Hematopoietic multipotent progenitor cell treated with erythropoietin and hydrocortisone succinate and interleukin-3 and kit ligand, for 6 days (in vitro differentiated cells): ENCODE measurements at places on chromosomes 12 and 14.

GRCh38 chr12:97109441-97109840 is 202.4 kb downstream of the NEDD1 start:
- no peak for DNase-seq

- DNase-seq = no peak
These were observed 384.1 kb downstream of the FOXG1 start for GRCh38 chr14:29150659-29151058.

DNA sequence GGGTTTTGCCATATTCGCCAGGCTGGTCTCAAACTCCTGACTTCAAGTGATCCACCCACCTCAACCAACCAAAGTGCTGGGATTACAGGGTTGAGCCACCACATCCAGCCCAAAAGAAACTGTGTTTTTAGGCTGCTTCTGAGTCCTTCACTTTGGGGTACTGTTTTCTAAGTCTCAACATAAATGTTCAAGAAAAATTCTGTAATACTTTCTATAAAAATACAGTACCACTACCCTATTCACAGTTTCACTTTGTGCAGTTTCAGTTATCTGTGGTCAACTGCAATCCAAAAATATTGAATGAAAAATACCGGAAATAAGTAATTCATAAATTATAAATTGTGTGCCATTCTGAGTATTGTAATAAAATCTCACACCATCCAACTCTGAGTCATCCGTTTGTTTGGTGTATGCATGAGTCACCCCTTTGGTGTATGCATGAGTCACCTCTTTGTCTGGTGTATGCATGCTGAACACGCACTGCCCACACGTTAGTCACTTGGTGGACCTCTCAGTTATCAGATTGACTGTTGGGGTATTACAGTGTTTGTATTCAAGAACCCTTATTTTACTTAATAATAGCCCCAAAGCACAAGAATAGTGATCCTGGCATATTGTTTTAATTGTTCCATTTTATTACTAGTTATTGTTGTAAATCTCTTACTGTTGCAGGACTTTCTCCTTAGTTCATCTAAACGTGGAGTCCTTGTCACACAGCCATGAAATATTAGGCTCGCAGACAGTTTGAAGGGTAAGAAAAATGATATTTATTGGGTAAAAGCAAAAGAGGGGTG is 190.2 kb downstream of the FSCB start:
- peak; percentile 18 for DNase-seq

DNA sequence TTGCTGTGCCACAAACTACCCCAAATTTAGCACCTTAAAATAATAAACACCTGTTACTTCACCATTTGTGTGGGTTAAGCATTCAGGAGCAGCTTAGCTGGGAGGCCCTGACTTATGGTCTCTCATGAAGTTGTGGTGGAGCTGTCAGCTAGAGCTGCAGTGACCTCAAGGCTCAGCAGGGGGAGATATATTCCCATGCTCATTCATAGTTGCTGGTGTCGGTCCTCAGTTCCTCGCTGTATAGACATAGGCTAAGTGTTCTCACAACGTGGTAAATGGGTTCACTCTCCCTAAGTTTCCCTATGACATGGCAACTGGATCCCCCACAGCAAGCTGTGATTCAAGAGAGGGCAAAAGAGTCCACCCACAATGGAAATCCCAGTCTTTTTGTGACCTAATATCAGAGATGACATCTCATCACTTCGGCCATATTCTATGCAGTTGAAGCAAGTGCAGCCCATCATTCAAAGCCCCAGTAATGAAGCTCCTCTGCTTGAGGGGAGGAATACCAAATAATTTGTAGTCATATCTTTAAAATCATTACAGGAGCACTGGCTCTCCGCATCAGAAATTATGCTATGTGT is 41.1 kb downstream of the PRB3 start:
- DNase-seq = peak; percentile 74

DNA sequence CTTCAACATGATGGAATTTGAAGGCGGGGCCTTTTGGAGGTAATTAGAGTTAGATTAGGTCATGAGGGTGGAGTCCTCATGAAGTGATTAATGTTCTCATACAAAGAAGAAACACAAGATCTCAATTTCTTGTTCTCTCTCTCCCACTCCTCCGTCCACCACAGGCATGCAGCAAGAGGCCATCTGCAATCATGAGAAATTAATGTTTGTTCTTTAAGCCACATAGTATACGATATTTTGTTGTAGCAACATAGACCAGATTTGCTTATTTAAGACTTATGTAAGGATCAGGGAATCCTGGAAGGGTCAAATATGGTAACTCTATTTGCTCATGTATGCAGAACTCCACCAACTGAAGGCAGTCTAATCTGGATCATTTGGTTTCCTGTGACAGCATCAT is 429.0 kb downstream of the LRIG3 start:
- DNase-seq = no peak

DNA sequence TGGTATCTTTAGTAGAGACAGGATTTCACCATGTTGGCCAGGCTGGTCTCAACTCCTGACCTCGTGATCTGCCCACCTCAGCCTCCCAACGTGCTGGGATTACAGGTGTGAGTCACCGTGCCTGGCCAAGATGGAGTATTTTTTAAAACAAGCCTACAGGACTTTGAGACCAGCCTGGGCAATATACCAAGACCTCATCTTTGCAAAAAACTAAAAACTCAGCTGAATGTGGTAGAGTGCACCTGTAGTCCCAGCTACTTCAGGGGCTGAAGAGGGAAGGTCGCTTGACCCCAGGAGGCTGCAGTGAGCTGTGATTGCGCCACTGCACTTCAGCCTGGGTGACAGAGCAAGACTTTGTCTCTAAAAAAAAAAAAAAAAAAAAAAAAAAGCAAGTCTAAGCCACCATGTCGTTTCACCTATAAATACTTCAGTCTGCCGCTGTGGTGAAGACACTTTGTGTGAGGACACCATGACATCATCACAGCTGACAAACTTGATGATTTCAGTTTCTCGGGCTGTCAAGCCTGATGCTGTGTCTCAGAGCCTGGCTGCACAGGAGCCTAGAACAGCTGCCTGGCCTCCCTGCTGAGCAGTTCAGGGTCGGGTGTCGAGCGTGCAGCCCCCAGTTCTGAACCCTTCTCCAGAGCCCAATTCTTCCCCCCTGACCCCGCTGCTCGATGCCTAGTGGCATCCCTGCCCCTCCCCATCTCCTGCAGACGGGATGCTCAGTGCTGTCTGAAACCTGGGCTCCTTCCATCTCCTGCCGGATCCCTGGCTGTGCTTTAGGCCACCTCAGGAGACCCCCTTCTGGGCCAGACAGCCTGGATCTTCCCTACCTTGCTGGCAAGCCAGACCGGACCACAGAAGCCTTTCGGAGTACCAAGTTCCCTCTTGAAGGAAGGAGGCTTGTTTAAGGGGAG is 119.2 kb upstream of the EVL start:
- DNase-seq = no peak
